ENCODE measurements at places on chromosomes 5 and 9.

GRCh38 chr5:159817262-159818029 lies 98.8 kb upstream of the ADRA1B start:
- no peak for DNase-seq

DNA sequence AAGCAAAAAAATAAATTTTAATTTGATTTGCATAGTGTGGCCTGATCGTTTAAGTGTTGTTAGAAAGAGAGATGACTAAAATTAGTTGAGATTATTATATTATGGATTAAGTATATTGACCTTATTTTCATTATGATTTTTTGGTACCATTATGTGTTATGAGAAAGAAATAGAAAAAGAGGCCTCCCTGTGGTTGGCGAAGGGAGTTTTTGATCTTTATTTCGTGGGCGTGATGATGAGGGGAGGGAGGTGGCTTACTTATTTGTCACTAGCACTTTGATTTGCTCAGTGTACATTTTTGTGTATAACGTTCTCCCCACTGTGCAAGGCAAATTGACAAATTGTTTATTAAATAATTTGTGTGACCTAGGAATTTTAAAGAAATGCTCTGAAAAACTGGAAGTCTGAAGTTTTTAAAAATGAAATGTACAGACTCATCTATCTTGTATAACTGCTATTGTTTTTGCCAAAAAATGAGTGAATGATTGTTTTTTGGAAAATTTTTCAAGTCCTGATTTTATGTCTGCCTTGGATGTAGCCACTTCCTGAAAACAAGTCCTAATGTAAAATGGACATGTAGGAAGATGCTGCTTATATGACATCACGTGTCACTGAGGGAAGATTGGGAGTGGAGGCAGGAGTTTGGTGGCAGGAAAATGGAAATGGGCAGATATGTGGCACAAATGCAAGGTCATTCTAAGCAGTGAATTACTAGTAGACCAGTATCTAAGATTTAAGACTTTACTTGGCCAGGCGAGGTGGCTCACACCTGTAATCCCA lies 3.0 kb downstream of the DAPK1 start:
- DNase-seq: no peak

- DNase-seq: no peak
These were observed 1499.6 kb downstream of the EFNA5 start for GRCh38 chr5:106171132-106171531.

GRCh38 chr9:135610290-135611141 lies 28.8 kb downstream of the GLT6D1 start:
- DNase-seq: no peak

DNA sequence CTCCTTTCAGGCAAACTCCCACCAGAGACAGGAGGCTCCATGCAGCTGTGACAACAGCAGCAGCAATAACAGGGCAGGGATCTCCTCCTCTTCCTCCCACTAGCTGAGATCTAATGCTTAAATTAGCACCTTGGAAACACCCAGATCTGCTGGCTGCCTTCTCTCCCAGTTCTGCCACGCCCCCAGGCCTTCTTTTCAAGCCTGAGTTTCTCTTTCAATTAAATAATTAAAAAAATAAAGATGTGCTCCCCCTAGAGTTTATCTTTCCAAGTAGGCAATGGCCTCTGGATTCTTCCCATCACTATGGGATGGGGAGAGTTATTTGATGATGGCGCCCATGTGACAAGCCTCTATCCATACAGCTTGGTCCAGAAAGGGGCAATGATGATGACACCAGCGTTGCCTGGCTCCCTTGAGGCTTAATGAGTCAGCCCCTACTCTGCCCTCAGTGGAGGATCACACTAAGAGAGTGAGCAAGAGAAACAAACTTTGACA lies 3.8 kb downstream of the FAM219A start:
- DNase-seq: no peak

DNA sequence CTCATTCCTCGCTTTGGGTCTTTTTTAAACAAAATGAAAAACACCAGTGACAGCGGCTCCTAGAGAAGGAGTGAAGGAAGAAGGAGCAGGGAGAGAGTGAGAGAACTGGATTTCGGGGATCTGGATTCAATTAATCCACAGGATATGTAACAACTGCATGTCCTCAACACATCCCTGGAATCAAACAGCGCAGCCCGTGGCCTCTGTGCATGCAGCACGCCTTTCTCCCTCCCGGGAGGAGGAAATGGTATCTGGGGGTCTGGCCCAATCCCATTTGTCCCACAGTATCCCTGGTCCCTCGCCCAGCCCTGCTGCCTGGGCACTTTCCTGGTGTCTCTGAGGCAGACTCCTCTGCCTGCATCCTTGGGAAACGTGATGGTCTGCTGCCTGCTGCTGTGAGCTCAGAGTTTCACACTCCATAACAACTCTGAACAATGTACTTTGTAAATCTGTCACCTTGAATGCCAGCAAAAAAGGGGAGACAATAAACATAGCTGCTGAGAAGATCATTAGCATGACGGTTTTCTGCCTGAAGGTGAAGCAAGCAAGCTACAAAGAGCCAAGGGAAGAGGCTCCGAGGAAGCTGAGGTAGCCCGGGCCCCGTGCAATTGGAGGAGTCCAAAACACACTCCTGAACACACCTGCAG lies 56.1 kb downstream of the PTCH1 start:
- DNase-seq: no peak

GRCh38 chr5:74493411-74493810 lies 147.1 kb downstream of the ENC1 start:
- no peak for DNase-seq

DNA sequence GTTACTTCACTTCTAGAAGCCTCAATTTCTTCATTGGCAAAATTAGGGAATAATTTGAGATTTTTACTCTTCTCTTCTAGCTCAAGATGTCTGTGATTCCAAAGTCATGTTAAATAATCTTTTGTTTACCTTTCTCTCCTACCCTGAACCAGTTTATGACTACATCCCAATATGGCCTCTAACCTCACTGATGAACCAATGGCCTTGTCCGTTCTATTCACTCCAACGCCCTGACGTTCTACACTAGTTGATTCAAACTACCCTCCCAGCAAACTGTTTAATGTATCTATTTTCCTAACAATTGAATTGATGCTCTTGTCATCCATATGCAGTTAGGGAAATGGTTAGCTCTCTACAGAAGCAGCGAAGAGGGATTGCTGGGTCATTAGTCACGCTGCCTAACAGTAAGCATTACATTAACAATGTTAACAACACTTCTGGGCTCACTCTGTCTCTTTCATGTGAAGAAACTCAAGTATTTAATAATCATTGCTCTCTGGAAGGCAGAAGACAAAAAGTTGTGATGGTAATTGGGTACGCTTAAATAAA lies 38.0 kb downstream of the RAPGEF1 start:
- no peak for DNase-seq

DNA sequence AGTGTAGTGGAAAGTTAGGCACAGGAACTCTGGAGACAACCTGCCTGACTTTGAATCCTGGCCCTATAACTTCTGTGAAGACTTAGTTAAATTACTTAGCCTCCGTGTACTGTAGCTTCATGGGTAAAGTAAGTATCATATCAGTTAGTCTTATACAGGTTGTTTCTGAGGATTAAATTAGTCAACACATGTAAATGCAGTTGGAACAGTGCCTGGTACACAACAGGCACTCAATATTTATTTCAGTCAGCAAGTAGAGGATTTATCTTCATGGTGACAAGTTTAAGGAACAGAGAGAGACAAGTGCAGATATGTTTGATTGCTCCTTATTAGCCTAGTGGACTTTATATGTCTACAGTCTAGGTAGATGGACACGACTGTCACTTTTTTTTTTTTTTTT lies 2.7 kb downstream of the TSLP start:
- no peak for DNase-seq

DNA sequence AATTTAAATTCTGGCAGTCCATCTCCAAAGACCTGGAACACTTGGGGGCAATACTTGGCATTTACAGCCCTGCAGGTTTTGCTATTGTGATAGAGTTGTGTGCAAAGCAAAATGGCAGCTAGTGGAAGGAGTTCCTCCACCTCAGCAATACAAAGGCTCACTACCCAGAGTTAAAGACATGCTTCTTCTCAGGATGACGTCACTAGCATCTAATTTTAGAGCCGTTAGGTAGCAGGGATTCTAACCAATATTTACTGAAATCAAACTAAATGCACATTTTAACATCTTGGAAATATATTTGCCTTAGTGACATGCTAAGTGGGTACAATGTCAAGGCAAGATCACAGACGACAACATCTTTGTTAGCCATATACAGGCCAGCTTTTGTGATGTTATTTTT lies 261.6 kb downstream of the MAN2A1 start:
- DNase-seq: no peak

DNA sequence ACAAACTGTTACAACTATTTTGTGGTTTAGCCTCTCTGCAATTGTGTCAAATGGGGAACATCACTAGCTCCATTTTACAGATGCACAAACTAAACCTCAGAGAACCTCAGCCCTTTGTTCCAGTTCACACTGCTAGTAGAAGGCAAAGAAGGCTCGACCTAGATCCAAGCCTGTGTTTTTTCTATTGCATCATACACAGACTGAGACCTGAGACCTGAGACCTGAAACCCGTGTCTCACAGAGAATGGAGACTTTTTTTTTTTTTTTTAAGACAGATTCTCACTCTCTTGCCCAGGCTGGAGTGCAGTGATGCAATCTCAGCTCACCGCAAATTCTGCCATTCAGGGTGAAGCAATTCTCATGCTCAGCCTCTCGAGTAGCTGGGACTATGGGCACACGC lies 120.8 kb downstream of the GALNT10 start:
- DNase-seq: no peak

GRCh38 chr9:125438506-125439433 lies 177.1 kb downstream of the GAPVD1 start:
- DNase-seq: no peak

GRCh38 chr5:159874263-159874662 lies 42.0 kb upstream of the ADRA1B start:
- no peak for DNase-seq

DNA sequence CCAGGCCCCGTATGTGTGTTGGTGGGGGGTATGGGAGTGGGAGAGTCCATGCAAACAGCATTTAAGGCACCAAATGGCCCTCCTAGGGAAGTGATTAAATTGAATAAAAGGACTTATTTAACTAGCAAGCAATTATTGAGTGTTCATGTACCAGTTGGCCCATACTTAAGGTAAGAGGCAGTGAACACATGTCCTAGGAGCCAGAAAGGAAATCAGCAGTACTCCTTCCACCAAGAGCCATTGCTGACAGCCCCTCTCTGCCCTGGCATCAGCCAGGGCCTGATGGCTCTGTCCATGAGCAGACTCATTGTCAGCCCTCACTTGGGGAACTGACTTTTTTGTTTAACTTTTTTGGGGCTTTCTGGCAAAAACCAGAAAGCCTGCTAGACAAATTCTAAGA lies 10.4 kb upstream of the SHROOM1 start:
- no peak for DNase-seq

DNA sequence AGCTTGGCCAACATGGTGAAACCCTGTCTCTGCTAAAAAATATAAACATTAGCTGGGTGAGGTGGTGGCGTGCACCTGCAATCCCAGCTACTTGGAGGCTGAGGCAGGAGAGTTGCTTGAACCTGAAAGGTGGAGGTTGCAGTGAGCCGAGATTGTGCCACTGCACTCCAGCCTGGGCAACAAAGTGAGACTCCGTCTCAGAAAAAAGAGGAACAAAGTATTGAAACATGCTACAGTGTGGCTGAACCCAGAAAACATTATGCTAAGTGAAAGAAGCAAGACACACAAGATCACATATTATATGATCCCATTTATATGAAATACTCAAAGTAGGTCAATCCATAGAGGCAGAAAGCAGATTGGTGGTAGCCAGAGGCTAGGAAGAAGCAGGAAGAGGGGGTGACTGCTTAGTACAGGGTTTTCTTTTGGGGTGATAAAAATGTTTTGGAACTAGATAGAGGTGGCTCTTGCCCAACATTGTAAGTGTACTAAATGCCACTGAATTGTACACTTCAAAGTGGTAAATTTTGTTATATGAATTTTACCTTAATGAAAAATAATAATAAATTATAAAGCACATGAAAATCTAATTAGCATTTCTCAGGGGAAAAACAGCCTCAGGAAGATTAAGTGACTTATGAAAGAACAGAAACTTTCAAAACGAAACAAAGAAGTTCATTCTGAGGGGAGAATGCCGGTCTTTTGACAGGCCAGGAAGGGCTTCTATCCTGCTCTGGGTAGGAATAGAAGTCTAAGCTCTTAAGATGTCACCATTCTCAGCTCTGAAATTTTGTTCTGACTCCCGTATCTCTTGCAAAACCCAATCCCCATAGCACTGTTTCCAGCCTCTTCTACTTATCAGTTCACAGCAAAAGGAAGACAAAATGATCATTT lies 161.1 kb upstream of the TBCA start:
- DNase-seq: no peak

DNA sequence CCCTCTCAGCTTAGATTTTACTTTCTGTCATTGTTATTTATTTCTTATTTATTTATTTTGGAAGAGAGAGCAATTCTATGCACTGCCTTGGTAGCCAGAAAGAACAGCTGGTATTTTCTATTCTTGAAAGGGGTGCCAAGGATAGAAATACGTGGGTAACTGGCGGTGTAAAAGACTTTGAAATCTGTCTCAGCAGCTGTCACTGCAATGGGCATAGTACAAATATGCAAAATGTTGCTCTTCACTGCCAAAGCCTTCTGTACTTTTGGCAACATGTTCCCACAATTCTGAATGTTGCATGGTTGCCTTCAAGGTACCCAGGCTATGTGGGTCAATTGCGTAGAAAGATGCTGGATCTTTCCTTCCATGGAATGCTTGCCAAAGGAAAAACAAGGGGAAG lies 230.2 kb upstream of the EDIL3 start:
- DNase-seq: no peak

DNA sequence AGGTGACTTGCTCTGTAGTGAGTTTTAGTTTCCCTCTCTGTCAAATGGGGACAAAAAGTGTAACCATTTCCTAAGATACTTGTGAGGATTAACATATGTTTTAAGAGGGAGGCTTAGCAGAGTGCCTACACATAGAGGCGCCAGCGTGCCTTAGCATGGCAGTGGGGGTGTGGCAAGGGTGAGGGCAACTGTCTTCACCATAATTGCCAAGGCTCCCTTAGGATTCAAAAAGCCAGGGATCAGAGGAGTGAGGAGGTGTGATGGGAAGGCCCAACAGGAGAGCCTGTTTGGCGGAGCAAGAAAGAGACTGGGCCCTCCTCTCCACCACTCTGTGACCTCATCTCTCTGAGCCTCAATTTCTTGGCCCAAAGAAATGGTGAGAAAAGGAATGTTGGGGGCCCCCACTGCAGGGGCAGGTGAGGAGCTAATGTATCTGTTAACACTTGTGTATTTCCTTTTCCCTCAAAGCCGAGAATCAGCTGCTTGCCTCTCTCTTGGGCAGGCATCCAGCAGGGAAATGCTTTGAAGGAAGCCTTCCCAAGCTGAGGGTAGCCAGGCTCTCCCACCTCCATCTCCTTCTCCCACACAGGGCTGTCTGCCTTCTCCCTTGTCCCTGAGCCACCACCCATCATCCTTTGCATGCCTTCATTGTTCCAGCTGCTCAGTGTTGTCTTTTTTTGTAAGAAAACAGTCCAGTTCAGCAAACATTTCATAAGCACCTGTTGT lies 76.0 kb downstream of the DAB2IP start:
- DNase-seq: no peak

Measured in HuH-7.5 (cell line).